ENCODE measurements at places on chromosomes 3 and 15.

GRCh38 chr3:116083683-116084082, 361.6 kb downstream of the LSAMP start:
- DNase-seq = no peak

GRCh38 chr15:98774756-98775497, 126.6 kb downstream of the IGF1R start:
- no peak for DNase-seq

DNA sequence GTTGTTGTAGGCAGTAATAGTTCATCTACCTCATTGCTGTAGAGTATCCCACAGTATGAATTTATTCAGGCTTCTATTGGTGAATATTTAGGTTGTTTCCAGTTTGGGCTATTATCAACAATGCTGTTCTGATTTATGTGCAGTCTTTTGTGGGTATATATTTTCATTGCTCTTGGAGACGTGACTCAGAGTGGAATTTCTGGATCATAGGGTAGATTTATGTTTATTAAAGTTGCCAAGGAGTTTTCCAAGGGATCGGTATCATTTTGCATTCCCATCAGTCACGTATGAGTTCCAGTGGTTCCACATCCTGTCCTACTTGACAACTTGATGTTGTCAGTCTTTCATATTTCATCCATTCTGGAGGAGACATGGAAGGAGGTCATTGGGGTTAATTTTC, 8.4 kb upstream of the HRH1 start:
- no peak for DNase-seq

DNA sequence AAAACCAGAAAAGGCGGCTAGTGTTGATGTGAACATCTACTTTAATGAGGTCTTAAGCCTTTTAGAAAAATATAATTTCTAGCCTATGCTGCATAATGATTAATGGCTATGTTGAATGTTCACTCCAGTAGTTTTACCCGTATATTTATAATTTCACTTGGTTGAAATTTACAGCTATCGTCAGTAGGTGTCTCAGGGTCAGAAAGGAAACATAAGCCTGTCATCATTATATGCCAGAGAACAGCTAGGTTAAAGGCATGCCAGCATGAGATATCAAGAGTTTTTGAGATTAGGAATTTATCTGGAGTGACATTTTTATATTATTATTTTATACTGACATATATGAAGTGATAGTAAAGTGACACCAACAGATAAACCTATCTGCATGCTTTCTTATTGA, 904.1 kb downstream of the OTOL1 start:
- no peak for DNase-seq

- no peak for DNase-seq
Measured at GRCh38 chr3:60391292-60391691, 860.0 kb downstream of the FHIT start.

DNA sequence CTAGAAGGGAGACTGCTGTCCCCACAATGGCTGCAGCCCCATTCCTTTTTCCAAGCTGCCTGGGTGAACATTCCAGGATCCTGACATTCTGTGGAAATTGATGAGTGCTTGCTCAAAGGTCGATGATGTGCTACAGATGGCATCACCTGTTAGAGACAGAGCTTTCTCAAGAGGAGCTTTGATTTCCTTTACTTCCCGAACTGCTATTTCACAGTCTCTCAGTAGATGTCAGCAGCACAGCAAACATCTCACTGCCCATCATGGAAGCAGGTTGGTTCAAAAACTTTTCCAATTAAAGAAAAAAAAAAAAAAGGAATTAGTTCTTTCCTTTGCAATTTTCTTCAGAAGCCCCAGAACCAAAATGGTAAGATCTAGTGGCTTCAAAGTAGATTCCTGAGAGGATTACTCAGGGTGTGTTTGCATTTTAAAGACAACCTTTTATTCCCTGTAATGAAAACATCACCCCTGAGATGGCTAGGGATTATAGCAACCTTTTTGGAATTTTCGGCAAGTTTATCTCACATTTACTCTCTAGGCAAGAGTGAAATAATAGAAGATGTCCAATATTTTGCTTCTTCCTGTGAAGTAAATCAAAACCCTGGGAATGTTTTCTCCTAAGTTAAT, 44.8 kb downstream of the POLR2M start:
- no peak for DNase-seq

Data from activated CD4-positive, alpha-beta T cell treated with anti-CD3 and anti-CD28 coated beads, Interleukin-2, amount 50 U/mL, for 4 hours (primary cell).